A673 (cell line): ENCODE measurements at places on chromosomes 4 and X. TPM values are rescaled to one million over a fixed set of nuclear protein-coding genes. Genes with fewer than 3 reads are reported as not detected.

DNA sequence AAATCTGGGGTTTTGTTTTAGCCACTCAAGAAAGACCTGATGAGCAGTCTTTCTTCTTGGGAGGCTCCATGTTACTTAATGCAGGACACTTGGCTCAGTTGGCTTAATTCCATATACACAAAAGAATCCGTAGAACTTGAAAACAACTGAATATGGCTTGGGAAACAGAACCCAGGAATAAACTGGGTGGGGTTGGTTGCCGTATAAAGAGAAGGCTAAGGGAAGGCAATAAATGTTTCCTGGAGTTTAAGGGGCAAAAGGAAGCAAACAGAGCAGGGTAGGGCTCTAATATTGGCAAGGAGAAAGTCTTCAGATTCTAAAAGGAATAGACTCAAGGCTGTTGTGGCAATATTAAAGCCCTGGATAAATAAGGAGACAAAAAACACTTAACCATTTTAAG, 8.4 kb downstream of the TNMD start:
- peaks cover 4% of the 10 kb centered on the region for H3K4me1 ChIP-seq
- DNase-seq = no peak
- no peaks in the 10 kb centered on the region for H3K27me3 ChIP-seq
- H3K27ac ChIP-seq = no peak overlapping the region

DNA sequence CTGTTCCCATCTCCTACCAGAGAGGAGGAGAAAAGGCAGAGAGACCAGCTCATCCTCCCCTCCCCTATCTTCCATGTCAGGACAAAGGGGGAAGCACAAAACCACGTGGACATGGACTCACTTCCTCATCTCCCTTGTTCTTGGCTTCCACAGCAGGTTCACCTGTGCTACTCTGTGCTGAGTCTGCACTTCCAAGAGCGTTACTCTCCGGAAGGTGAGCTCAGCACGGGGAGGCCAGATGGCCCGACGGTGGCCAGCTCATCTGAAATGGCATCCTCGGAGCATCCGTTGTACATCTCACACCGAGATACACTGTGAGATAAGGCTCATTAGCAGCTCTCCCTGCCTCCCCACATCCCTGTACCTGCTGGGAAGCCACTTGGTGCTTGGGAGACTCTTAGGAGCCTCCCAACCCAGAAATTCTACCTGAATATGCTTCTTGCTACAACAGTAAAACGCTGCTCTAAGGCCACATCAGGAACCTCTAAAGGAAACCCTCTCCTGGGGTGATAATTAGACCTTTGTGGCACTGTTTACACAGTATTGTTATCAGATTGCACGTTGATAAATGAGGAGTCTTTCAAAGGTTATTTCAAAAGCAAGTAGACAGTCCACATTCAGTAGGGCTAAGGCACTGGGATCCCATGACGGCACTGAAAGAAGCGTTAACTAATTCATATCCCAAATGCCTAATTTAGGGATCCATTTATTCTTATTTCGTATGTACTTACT, 19.4 kb downstream of the LGI2 start:
- no peak for DNase-seq
- peaks cover 19% of the 10 kb centered on the region for H3K4me1 ChIP-seq
- no peak overlapping the region for H3K27ac ChIP-seq
- H3K36me3 ChIP-seq = no peaks in the 10 kb centered on the region
- H3K27me3 ChIP-seq = no peaks in the 10 kb centered on the region
- no peak overlapping the region for H3K4me3 ChIP-seq

GRCh38 chr4:142463206-142463605, 382.9 kb downstream of the INPP4B start:
- no peak for DNase-seq
- no peaks in the 10 kb centered on the region for H3K27me3 ChIP-seq

- H3K4me3 ChIP-seq = no peak overlapping the region
- no peak for DNase-seq
- no peaks in the 10 kb centered on the region for H3K36me3 ChIP-seq
- no peak overlapping the region for H3K27ac ChIP-seq
Observed at GRCh38 chr4:113846433-113846832, 84.9 kb upstream of the CAMK2D start.

DNA sequence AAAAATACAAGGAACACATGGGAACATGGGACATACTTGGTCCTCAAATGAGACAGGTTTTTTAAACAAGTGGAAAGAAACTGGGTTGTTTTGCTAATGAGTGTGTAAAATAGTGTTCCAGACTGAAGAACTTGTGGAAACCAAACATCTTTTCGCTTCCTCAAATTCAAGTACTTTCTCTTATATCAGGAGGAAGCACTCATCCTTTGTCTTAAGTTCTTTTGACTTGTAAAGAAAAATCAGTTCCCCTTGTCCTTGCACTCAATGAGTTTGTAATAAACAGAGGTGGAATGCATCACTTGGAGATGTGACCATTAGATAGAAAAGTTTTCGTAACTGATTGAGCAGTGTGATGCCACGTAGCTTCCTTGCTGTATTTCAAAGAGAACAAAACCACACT, 101.1 kb downstream of the PHOX2B start:
- H3K36me3 ChIP-seq = no peaks in the 10 kb centered on the region
- H3K27ac ChIP-seq = no peak overlapping the region
- peaks cover 6% of the 10 kb centered on the region for H3K4me1 ChIP-seq
- peaks cover 26% of the 10 kb centered on the region for H3K27me3 ChIP-seq

SLC6A14 gene
- not detected in 2 replicates for total RNA-seq

GRCh38 chr4:5945171-5945570, 52.3 kb upstream of the CRMP1 start:
- no peak overlapping the region for H3K27ac ChIP-seq
- H3K4me1 ChIP-seq = no peaks in the 10 kb centered on the region
- H3K36me3 ChIP-seq = no peaks in the 10 kb centered on the region
- no peaks in the 10 kb centered on the region for H3K27me3 ChIP-seq
- DNase-seq = no peak

CRMP1 gene
- total RNA-seq = 77.5 and 83.4 TPM in 2 replicates

- no peak for DNase-seq
- H3K36me3 ChIP-seq = no peaks in the 10 kb centered on the region
- H3K27ac ChIP-seq = no peak overlapping the region
- H3K4me1 ChIP-seq = no peaks in the 10 kb centered on the region
- no peaks in the 10 kb centered on the region for H3K27me3 ChIP-seq
Observed at GRCh38 chrX:151039351-151039750, 56.2 kb downstream of the HMGB3 start.
